Suppressor macrophage treated with lipopolysaccharide for 4 hours (primary cell): ENCODE measurements at places on chromosomes 3 and 15.
A peak's percentile ranks its signal among the peaks of the same experiment; 100 is the strongest.

GRCh38 chr3:153422314-153422713 lies 260.3 kb downstream of the RAP2B start:
- DNase-seq, result no peak

GRCh38 chr3:127119693-127120464 lies 73.1 kb upstream of the PRR23E start:
- DNase-seq, result no peak

GRCh38 chr3:51908026-51908425 lies 4.9 kb upstream of the IQCF1 start:
- no peak for DNase-seq

DNA sequence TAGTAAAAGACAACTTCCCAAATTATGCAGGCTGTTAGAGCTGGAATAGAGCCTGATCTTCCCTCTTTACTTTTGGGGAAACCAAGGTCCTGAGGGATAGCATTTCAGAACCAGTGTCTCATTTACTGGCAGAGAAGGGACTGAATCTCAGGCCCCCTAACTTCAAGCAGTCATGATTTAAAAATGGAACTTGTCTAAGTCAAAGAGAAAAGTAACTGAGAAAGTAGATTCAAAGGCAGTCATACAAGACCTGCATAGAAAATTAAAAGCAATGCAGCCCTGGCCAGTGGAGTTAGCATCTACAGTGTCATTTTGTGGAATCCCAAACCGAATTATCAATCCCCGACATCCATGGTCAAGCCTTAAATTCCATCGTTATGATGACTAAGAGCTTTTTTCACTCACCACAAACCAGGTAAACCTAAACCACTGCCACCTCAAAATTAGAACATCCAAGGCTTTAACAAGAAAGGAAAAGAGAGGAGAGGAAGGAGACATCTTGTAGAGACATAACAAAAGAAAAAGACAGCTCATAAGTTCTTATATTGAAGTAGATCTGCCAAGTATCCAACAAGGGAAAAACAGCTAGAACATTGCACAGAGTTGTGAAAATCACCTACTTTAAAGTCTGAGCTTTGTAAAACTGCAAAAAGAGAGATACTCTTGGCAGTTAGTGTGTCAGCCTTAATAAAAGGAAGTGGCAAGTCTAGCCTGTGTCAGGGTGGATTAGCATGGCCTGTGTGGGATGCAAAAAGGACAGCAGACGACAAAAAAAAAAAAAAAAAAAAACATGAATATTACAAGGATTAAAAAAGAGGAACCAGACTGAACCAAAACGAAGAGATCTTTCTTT lies 54.1 kb upstream of the CCR2 start:
- peak; percentile 72 for DNase-seq

DNA sequence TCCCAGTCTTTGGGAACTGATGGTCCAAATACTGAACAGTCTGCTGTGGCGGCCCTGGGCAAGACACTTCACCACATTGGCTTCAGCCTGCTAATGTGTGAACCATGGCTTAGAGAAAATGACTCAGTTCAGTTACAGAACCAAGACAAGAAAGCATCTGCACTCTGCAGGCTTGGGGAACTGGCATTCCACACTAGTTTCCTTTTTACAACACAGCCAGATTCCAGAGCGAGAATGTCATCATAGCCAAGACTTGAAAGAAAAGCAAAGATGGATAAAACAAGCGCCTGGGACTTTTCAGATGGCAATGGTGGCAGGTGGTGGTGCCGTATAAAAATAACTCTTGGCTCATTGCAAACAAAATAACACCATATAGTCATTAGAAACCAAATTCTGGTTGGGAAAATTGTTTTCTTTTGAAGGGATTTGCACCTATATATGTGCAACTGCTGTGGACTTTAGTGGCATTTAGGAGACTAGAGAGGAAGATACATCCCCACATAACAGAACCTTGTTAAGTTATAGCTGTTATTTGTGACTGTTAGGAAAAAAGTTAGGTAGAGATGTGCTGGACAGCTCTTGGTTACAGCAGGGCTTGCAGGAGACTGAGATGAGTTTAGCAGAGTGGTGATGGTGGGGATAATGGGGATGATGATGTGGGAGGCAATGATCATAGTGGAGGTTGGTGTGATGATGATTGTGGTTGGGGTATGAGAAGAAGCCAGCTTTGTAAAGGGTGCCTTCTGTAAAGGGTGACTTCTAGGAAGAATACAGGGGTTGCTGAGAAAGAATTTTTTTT lies 273.6 kb downstream of the THRB start:
- no peak for DNase-seq

DNA sequence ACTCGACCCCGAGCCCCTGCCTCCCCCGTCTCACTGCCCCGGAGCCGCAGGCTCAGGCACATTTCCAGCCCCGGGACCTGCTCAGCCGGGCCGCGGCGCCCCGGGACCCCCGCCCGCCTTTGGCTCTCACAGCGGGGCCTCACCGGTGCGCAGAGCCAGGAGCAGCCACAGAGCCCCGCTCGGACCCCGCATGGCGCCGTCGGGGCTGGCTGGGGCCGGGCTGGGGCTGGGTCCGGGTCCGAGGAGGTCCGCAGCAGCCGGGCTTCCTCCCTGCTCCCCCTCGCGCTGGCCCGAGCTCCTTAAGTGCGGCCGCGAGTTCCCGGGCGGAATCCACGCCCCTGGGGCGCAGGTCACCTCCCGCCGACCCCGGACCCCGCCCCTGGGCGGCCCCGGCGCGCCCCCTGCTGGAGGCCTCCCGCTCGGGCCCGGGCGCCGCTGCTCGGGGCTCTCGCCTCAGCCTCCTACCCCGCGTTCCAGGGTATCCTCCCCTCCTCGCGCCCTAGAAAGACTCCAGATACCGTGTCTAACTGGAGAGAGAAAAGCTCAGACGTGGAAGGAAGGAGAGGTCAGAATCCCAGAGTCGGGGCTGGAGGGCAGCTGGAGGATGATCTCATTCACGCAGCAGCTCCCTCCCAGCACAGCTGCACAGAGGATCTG lies at the start of gene MELTF:
Gene MELTF, minus strand, starts transcription at position 307 of the 657 bp plus-strand sequence. Its CDS starts 115 bp downstream, at position 192.
- DNase-seq, result peak; percentile 81

DNA sequence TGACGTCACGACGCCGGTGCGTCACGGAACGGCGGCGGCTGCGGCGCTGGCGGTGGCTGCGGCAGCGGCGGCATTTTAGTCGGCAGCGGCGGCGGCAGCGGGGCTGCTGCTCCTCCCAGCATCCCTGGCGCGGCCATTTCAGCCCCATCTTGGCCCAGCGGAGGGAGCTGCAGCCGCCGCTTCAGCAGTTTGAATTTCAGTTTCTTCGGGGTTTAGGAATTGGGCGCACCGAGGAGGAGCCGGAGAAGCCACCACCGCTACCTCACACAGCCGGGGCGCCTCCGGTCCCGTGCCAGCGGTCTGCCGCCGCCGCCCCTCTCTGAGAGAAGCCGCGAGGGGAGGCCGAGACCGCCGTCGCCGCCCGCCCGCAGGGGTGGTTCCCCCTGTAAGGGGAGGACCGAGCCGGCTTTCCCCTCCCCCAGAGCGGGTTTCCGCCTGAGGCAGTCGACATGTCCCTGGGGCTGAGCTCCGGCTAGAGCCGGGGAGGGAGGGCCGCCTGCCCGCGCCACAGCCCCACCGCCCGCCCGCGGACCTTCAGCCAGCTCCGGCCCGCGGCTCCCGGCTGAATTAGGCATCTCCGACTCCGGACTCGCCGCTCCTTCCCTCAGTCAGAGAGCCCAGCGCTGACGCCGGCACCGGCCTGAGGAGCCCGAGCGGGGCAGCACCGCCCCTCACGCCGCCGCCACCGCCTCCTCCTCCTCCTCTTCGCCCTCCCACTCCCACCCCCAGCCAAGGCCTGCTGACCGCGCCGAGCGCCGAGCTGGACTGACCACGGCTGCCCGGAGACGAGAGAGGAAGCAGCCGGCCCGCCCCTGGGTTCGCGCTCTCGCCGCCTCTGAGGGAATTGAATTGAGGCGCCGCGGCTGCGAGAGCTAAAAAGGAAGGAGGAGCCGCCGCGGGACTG lies at the start of gene TSC22D2:
Gene TSC22D2, plus strand, starts transcription at position 78 of the 904 bp plus-strand sequence. CDS start 1,053 bp downstream, outside the sequence.
- peak; percentile 98 for DNase-seq

GRCh38 chr15:65329984-65330735 lies 25.7 kb downstream of the RNU5B-1 start:
- DNase-seq, result no peak

- DNase-seq, result no peak
Observed at GRCh38 chr3:197372047-197372661, 73.7 kb upstream of the DLG1 start.

DNA sequence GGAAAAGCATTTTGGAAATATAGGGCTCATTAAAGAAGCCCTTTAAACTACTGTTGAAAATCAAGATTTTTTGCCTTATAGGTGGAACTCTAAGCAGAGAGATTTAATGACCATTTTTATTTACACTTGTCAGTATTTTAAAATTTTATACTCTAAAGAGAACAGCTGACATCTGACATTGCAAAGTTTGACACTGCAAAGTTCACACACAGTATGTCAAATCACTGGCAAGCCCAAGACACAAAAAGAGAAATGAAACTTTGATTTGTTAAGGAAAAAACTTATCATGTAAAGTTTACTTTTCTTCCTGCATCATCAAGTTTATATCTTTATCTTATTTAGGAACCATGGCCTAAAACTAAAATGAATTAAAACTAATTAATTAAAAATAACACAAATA lies 40.2 kb downstream of the DPH6 start:
- peak; percentile 40 for DNase-seq

- no peak for DNase-seq
Observed at GRCh38 chr3:111961461-111962164, 17.2 kb upstream of the ABHD10 start.

- DNase-seq, result no peak
Observed at GRCh38 chr3:27216955-27217552, 152.1 kb downstream of the NEK10 start.

- DNase-seq, result no peak
Observed at GRCh38 chr15:32884146-32884545, 166.3 kb downstream of the GREM1 start.

DNA sequence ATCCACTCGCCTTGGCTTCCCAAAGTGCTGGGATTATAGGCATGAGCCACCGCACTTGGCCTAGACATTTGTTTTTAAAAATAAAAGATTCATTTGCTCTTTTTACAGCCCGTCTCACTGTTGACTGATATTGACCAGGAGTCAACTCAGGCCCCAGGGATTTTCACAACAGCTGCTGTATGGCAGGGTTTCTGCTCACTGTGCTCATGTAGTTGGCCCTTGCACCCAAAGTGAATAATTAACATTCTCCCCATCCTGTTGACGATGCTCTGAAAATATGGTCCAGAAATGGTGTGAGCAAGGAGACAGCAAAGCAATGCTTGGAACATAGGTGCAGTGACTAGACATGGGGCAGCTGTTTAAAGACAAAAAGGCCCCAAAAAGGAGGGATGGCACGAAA lies 2.9 kb upstream of the CCR5 start:
- DNase-seq, result no peak

DNA sequence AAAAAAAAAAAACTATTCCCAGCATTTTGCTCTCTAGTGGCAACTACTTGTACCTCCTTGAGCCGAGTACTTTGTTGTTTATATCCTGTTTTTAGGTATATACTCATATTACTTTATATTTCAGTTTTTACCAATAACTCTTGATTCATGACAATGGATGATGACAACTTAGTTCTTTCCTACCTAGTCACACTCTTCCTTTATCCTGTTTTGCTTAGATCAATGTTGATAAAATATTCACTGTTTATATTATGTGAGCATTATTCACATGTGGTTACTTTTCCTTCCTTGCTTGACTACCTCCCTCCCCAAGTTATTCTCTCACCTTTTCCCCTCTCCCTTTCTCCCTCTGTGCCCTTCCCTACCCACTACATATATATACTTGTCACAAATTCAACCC lies 53.7 kb downstream of the NKIRAS1 start:
- DNase-seq, result no peak

DNA sequence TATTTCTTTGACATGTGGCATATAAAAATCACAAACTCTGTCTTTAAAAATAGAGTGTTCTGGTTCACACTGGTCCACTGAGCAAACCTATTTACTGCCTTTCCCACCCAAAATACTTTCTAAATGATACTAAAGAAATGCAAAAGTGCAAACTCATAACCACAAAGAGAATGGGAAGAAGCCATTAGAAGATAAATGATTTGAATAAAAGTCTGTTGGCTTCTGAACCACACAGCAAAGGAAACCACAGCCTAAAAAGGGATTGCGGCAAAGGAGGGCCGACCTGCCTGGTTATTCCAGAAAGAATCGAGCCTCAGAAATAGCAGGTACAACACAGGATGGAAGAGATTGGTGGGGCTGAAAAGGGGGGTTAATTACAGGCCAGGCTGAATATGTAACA lies 599.5 kb downstream of the FHIT start:
- no peak for DNase-seq

DNA sequence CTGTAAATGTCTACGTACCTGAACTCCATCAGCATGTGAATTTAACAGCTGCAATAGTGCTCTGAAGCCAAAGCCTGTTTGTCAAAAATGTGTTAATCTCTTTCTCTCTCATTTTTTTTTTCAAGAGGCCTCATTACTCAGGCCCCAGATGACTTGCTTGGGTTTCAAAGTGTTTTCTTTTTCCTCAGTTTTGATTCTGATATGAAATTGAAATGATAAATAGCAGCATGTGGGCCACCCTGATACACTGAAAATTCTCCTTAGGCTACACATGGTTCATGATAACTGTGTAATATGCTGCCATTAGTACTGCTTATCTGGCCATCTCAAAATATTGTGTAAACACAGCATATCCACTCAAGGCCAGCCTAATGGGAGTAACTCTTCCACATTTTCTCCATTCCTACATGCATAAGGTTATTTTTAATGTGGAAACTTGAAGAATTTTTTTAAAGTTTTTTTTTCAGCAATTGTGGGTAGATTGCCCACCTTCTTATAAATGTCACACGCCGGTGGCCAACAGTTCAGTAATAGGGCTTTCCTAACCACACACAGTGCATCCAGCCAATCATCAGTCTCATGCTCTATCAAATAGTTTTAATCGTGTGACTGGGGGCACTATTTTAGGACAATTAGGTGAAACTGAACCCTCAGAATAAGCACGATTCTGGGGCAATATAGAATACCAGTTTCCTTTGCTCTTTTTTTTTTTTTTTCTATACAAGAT lies 13.1 kb upstream of the DENND4A start:
- peak; percentile 39 for DNase-seq

DNA sequence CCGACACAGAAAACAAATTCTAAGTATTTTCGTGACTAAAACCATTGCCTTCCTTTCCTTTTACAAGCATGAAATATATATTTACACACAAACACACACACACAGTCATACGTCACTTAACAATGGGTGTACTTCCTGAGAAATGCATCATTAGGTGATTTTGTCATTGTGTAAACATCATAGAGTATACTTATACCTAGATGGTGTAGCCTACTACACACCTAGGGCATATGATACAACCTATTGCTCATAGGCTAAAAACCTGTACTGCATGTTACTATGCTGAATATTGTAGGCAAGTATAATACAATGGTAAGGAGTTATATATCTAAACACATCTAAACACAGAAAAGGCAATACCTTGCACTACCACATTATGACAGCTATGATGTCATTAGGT lies 28.6 kb downstream of the COL6A5 start:
- no peak for DNase-seq

DNA sequence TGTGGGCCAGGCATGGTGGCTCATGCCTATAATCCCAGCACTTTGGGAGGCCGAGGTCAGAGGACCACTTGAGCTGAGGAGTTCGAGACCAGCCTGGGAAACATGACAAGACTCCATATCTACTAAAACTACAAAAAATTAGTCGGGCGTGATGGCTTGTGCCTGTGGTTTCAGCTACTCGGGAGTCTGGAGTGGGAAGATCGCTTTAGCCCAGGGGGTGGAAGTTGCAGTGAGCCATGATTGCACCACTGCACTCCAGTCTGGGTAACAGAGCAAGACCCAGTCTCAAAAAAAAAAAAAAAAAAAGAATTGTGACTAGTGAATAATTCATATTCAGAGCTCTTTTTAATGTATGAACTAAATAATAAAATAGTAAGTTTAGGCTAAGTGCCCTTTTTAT lies 87.8 kb upstream of the TSEN2 start:
- DNase-seq, result no peak

GRCh38 chr3:148998715-148999423 lies 7.5 kb downstream of the GYG1 start:
- peak; percentile 32 for DNase-seq
